Neural crest cell (in vitro differentiated cells): ENCODE measurements at places on chromosomes 4 and X. TPM values are rescaled to one million over a fixed set of nuclear protein-coding genes. Genes with fewer than 3 reads are reported as not detected.

DNA sequence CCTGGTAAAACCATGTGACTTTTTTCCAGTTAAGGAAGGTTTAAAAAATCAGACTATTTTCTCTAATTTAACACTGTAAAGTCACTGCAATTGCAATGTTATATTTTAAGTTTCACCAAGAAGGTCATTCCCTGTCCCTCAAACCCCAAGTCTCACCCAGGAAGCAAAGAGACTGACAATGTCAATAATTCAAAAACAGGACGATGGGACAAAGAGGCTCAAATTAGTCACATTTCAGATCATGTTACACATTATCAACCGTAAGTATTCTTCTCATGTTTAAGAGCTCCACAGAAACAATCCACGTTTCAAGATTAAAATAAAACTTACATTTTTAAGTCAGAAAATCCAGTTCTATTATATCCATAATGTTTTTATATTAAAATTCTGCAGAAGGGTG, 13.2 kb downstream of the SHISA3 start:
- H3K4me1 ChIP-seq = peaks cover 4% of the 10 kb centered on the region
- H3K27ac ChIP-seq = no peak overlapping the region
- H3K27me3 ChIP-seq = peaks cover 4% of the 10 kb centered on the region
- no peak for DNase-seq
- no peak overlapping the region for H3K4me3 ChIP-seq
- H3K36me3 ChIP-seq = no peaks in the 10 kb centered on the region

DNA sequence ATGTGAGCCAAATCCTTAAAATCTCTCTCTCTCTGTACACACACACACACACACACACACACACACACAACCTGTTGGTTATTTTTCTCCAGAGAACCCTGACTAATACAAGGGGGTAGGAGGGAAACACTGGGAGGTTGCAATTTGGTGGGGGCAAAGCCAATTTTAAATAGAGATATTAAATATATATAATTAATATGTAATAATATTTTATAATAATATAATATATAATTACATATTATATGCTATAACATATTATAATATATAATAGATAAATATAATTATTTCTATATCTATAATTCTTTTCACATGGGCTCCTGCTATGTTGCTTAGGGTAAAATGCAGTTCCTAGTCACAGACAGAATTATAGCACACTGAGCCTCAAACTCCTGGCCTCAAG, 1354.2 kb downstream of the FSTL5 start:
- no peak for DNase-seq
- no peaks in the 10 kb centered on the region for H3K36me3 ChIP-seq
- H3K4me3 ChIP-seq = no peak overlapping the region
- H3K27ac ChIP-seq = no peak overlapping the region
- no peaks in the 10 kb centered on the region for H3K4me1 ChIP-seq

GRCh38 chrX:69229436-69229835, 64.2 kb upstream of the PJA1 start:
- H3K4me1 ChIP-seq = no peaks in the 10 kb centered on the region
- H3K4me3 ChIP-seq = no peak overlapping the region
- no peaks in the 10 kb centered on the region for H3K36me3 ChIP-seq
- DNase-seq = no peak
- H3K27me3 ChIP-seq = no peaks in the 10 kb centered on the region

GRCh38 chr4:23999714-24000469, 110.0 kb upstream of the PPARGC1A start:
- no peak overlapping the region for H3K4me3 ChIP-seq
- H3K27ac ChIP-seq = no peak overlapping the region
- no peaks in the 10 kb centered on the region for H3K36me3 ChIP-seq

MMRN1 gene
- total RNA-seq = 10.7 and 11.7 TPM in 2 replicates

DSPP gene
- total RNA-seq = not detected in 2 replicates

REELD1 gene
- not detected in 2 replicates for total RNA-seq

DNA sequence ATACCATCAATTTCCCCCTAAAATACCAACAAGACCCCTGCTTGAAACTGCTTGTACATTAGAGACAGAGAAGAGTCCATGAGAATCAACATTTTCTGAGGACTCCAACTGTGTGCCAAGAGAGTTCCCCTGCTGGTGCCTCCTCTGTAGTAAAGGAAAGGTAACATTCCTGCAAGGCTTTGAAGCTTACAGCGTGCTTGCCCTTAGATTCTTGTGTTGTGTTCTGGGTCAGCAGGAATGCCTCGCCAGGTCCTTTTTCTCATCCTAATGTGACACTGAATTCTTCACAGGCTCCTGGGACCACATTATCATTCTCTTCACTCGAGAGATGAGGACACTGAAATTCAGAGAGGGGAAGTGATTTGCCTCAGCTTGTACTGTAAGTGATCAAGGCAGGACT, 9.7 kb upstream of the EOLA2 start:
- H3K4me3 ChIP-seq = no peak overlapping the region
- no peaks in the 10 kb centered on the region for H3K4me1 ChIP-seq
- no peak overlapping the region for H3K27ac ChIP-seq
- no peaks in the 10 kb centered on the region for H3K27me3 ChIP-seq
- no peak for DNase-seq
- peaks cover 2% of the 10 kb centered on the region for H3K36me3 ChIP-seq

DNA sequence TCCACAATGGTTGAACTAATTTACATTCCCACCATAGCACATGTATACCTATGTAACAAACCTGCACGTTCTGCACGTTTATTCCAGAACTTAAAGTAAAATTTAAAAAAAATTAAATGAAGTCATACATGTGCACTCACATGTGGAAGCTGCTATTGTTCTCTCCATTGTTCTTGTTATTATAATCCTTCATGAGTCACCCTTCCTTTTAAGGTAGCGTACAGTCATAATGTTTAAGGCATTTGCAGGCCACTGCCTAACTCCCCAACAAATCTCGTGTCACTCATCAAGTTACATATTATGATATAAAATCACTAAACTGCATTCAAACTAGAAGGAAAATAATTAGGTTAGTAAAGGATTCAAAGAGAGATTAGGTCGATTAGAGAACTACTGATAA, 63.6 kb downstream of the SLC7A11 start:
- H3K27me3 ChIP-seq = no peaks in the 10 kb centered on the region
- no peak for DNase-seq
- peaks cover 19% of the 10 kb centered on the region for H3K36me3 ChIP-seq
- no peak overlapping the region for H3K27ac ChIP-seq
- peaks cover 22% of the 10 kb centered on the region for H3K4me1 ChIP-seq

DNA sequence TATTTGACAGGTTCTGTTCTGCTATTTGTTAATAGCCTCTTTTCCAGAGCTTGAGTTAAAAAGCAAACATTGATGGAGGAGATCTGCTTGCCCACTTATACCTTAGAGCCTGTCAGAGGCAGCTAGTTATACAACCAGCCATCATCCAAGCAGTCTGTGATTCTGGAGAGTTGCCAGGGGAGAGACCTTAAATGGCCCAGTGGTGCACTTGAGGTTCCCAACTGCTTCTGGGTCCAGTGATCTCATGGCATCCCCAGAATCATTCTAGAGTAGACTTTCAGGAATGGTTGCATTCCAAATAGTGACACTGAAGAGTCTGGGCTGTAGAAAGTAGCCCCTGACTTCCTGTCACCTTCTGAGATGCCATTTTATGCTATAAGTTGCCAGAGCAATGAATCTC, 160.7 kb downstream of the FHIP1A start:
- DNase-seq = no peak
- H3K36me3 ChIP-seq = no peaks in the 10 kb centered on the region
- H3K4me3 ChIP-seq = no peak overlapping the region

DNA sequence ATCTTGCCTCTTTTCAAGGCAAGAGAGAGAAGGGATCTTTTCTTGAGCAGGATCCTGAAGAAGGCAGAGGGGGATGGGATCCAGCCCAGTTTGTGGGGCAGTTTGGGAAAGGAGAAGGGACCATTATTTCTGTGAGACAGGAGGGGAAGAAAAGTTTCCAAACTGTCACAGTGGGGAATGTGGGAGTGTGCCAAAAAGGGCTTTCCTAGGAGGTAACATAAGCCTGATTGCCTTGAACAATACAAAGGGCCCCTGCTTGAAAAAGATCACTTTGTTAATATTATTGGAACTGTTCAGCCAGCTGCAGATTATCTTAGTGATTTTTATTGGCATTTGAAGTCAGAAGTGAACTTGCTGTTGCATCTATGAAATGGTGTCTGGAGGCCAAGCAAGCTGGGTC, 55.2 kb downstream of the MTM1 start:
- no peaks in the 10 kb centered on the region for H3K4me1 ChIP-seq
- H3K4me3 ChIP-seq = no peak overlapping the region
- H3K27ac ChIP-seq = no peak overlapping the region
- DNase-seq = no peak
- no peaks in the 10 kb centered on the region for H3K27me3 ChIP-seq

TCEAL5 gene
- total RNA-seq = not detected in 2 replicates

TXK gene
- not detected in 2 replicates for total RNA-seq

GRCh38 chr4:114277690-114278089, 298.2 kb upstream of the ARSJ start:
- no peaks in the 10 kb centered on the region for H3K27me3 ChIP-seq
- H3K27ac ChIP-seq = no peak overlapping the region
- no peaks in the 10 kb centered on the region for H3K36me3 ChIP-seq
- H3K4me3 ChIP-seq = no peak overlapping the region
- no peak for DNase-seq
- no peaks in the 10 kb centered on the region for H3K4me1 ChIP-seq

- H3K4me3 ChIP-seq = no peak overlapping the region
- peaks cover 29% of the 10 kb centered on the region for H3K4me1 ChIP-seq
- no peaks in the 10 kb centered on the region for H3K27me3 ChIP-seq
- DNase-seq = no peak
- H3K27ac ChIP-seq = no peak overlapping the region
Observed at GRCh38 chr4:3405176-3405575, 36.6 kb upstream of the HGFAC start.

CT45A5 gene
- total RNA-seq = not detected in 2 replicates

DNA sequence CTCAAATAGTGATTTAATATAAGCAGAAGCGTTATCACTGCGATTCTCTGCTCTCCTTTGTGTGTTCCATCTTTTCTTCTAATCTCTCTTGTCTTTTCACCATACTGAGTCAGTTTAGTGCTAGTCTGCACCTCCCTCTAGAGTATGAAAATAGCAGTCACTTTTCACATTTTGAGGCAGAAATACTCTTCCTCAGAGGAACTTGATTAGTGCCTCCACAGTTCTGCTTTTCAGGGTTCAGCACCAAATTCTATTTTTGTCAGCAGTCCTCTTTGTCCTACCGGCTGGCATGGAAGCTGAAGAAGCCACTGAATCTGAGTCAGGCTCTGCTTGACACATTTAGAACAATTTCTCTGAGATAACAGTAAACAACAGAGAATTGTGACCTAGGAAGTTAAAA, 49.7 kb upstream of the ANKRD17 start:
- H3K36me3 ChIP-seq = no peaks in the 10 kb centered on the region
- H3K27me3 ChIP-seq = no peaks in the 10 kb centered on the region
- no peak overlapping the region for H3K27ac ChIP-seq

- no peaks in the 10 kb centered on the region for H3K4me1 ChIP-seq
- no peak for DNase-seq
- H3K36me3 ChIP-seq = no peaks in the 10 kb centered on the region
- no peak overlapping the region for H3K4me3 ChIP-seq
- H3K27ac ChIP-seq = no peak overlapping the region
Observed at GRCh38 chr4:177569434-177569833, 127.2 kb upstream of the AGA start.

SAGE1 gene
- not detected in 2 replicates for total RNA-seq

GRCh38 chr4:61489927-61490326, 289.8 kb downstream of the ADGRL3 start:
- DNase-seq = no peak
- peaks cover 3% of the 10 kb centered on the region for H3K36me3 ChIP-seq
- H3K27me3 ChIP-seq = no peaks in the 10 kb centered on the region
- no peak overlapping the region for H3K27ac ChIP-seq
- peaks cover 24% of the 10 kb centered on the region for H3K4me1 ChIP-seq

DNA sequence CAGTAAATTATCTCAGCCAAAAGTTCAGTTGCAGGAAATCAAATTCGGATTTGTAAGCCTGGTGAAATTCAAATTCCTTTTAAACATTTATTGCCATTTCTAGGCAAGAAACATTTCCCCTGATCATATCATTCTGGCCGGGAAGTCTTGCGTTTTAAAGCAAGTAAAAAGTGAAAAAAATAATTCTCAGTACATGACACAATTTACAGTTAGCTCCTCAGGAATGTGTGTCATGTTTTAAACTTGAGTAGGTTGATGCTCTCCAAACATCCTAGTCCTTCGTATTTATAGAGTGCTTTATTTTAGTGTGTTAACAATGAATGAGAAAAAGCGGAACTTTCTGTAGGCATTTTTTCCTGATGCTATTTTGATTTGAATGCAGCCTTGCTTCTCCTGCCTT, 158.3 kb upstream of the SCML1 start:
- H3K4me3 ChIP-seq = no peak overlapping the region
- H3K27ac ChIP-seq = no peak overlapping the region
- H3K27me3 ChIP-seq = peaks cover 3% of the 10 kb centered on the region
- DNase-seq = no peak
- no peaks in the 10 kb centered on the region for H3K36me3 ChIP-seq
- H3K4me1 ChIP-seq = peaks cover 42% of the 10 kb centered on the region

DNA sequence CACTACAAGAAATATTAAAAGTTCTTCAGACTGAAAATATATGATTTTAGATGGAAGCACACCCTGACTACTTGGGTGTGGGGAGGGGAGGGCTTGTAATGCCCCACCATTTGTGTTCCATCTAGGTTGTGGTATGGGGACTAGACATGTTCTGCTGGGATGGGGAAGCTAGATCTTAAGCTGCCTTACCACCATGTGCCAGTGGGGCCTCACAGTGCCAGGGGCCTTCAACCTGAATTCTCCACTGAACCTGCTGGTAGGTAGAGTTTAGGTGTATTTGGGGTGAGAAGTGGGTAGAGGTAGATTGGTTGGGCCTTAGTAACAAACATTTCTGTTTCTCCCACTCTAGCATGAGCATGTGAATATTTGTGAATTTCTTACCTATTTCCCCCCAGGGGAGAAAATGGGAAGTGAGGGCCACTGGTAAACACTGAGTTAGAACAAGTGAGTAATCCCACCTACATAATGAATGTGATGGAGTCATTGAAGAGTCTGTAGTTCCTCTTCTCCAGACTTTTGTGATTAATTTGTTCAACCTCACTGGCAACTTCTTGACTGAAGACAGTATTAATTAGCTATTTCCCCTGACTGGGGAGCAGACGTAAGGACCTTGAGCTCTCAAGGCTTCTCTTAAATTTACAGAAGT, 44.0 kb downstream of the BRCC3 start:
- no peak overlapping the region for H3K27ac ChIP-seq
- no peak for DNase-seq
- H3K4me1 ChIP-seq = no peaks in the 10 kb centered on the region
- H3K27me3 ChIP-seq = no peaks in the 10 kb centered on the region

GRCh38 chr4:157012781-157013180, 41.2 kb upstream of the PDGFC start:
- no peak for DNase-seq
- H3K27ac ChIP-seq = no peak overlapping the region
- no peaks in the 10 kb centered on the region for H3K27me3 ChIP-seq
- peaks cover 10% of the 10 kb centered on the region for H3K4me1 ChIP-seq

GRCh38 chr4:86184216-86184900, 175.5 kb downstream of the MAPK10 start:
- H3K4me1 ChIP-seq = no peaks in the 10 kb centered on the region
- H3K36me3 ChIP-seq = peaks cover 39% of the 10 kb centered on the region
- no peaks in the 10 kb centered on the region for H3K27me3 ChIP-seq
- no peak overlapping the region for H3K27ac ChIP-seq

SORCS2 gene
- 1.1 and 1.2 TPM in 2 replicates for total RNA-seq

GRCh38 chrX:568311-568710, 62.3 kb upstream of the SHOX start:
- H3K27me3 ChIP-seq = peaks cover 22% of the 10 kb centered on the region
- no peak for DNase-seq
- H3K4me1 ChIP-seq = no peaks in the 10 kb centered on the region
- H3K36me3 ChIP-seq = peaks cover 4% of the 10 kb centered on the region

GRCh38 chr4:183468210-183469095, 24.0 kb downstream of the CDKN2AIP start:
- no peak overlapping the region for H3K27ac ChIP-seq
- H3K27me3 ChIP-seq = no peaks in the 10 kb centered on the region
- no peak overlapping the region for H3K4me3 ChIP-seq
- DNase-seq = no peak
- H3K4me1 ChIP-seq = peaks cover 10% of the 10 kb centered on the region

SPON2 gene
- total RNA-seq = 2.3 and 4.1 TPM in 2 replicates
